CD14-positive monocyte (primary cell): ENCODE measurements at places on chromosomes 16 and 17.

DNA sequence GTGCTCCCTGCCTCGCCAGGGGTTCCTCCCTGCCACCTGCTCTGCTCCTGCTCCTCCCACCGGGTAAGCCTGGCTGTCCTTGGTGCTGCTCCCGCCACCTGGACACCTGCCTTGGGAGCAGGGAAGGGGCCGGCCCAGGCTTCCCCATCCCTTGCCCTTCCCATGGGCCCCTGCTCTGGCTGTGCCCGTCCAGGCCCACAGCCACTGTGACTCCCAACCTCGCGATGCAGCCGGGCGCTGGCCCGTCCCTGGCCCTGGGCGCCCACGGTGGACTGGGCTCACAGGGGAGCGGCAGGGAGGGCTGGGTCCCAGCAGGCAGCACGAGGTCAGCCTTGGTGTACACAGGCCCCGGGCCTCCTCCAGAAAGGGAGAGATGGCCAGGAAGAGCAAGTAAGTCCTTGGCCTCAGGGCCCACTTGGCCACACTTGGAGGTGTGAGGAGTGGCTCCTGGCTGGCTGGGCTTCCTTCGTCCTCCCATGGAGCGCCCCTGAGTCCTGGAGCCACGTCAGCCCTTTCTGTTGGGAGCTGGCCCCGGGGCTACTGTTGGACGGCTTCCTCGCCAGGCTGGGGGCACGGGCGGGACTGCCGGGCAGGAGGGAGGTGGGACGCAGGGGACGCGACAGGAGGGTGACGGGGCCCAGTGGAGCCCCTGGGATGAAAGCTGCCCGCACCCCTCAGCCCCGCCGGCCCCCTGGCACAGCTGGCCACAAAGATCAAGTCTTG is 15.3 kb downstream of the ENGASE start:
- DNase-seq: no peak

GRCh38 chr17:79053251-79053925 is 21.2 kb upstream of the ENGASE start:
- DNase-seq: no peak

DNA sequence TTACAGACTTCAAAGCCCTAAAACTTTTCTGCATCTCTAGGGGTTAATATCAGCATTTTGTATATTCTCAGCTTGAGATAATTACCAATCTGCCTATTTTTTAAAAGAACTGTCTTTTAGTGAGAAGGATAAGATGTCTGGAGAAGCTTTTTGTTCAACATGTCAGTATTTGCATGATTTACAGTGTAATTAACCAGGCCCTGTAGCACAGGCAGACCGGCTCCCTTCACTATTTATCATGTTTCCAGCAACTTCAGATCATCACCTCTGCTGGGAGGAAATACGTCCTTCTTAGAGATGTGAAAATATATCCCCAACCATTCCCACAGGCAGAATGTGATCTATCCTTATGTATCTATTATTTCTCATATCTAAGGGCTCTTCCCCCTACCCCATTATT is 8.6 kb upstream of the DDX52 start:
- DNase-seq: no peak

- no peak for DNase-seq
These were observed 16.4 kb downstream of the GRIN2C start for GRCh38 chr17:74843352-74843627.

DNA sequence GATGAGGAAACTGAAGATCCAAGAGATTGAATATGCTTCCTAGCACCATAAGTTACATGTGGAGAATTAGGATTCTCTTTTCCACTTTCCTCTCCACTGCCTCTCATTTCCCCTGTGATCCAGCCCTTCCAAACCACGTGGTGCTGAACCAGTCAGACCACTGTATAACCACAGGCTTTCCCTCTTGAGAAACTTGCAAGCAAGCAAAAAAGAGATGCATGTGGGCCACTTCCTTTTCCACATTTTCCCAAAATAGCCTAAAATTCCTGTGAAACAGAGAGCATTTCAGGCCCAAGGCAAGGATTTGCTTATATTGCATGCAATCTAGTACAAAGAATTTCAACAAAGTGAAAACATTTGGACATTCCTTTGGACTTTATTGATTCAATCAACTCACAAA is 59.3 kb upstream of the KSR1 start:
- DNase-seq: no peak

DNA sequence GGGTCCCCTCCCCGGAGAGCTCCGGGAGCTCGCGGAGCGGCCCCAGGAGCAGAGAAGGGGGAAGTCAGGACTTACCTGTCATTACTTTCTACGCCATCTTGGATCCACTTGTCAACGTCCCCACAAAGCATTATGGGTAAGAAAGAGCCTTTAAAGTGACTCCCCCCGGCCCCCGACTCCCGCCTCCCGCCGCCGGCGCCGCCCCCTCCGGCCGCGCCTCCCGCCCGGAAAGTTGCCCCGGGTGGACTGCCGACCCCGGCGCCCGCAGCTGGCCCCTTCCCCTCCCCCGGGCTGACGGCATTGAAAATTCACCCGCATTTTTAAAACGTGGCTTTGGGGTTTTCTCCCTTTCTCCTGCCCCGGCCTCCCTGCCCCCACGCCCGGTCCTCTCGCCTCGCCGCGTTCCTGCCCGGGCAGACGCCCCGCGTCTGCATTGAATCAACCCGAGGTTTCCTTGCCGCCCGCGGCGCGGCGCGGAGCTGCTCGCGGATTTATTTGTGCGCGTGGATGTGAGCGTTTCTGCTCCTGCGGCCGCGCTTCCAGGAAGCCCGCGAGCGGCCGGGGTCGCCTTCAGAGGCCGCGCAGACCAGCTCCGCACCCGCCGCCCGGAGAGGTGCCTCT is at the start of gene HELZ:
Gene HELZ, minus strand, starts transcription at position 124 of the 621 bp plus-strand sequence. CDS start 26,392 bp downstream, outside the sequence.
- peak; percentile 68 for DNase-seq

DNA sequence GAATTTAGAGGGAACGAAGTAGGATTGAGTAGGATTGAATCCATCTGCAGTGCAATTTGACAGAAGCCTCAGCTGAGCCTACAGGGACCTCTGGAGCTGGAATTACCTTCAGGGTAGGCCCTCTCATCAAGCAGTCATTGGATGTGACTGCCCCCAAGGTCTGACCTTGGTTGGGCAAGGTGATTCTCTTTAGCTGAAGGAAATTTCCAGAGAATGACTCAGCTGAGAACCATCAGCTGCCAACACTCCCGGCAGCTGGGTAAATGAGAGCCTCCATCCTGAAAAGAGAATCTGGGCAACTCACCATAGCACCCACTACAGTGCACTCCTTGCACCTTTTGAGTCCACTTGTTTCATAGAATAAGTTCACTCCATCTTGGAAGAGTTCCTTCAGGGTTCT is 113.5 kb upstream of the MED13 start:
- DNase-seq: peak; percentile 59
